ENCODE measurements at places on chromosomes 7 and 10. TPM values are rescaled to one million over a fixed set of nuclear protein-coding genes. Genes with fewer than 3 reads are reported as not detected.

Gene MBL2
- not detected for total RNA-seq

Gene HKDC1
- 0.19 TPM for total RNA-seq

Gene ENKUR
- not detected for total RNA-seq

Gene ELOVL3
- not detected for total RNA-seq

Gene VTI1A
- 61.3 TPM for total RNA-seq

Gene CALHM2
- 40.1 TPM for total RNA-seq

Gene TFR2
- total RNA-seq = 0.38 TPM

Gene OR6B1
- total RNA-seq = not detected

Gene TBX20
- not detected for total RNA-seq

Gene NDUFB8
- total RNA-seq = 194 TPM

Gene SPDYE1
- total RNA-seq = not detected

Gene LRRD1
- total RNA-seq = not detected

Gene ABCC2
- total RNA-seq = 2.2 TPM

Gene LIPF
- not detected for total RNA-seq

Gene SPDYE9
- total RNA-seq = not detected

Gene KIF5B
- 89.3 TPM for total RNA-seq

Gene KLF14
- total RNA-seq = not detected

Gene CALML5
- total RNA-seq = 21.2 TPM

Gene ECHDC3
- total RNA-seq = 9.9 TPM

Gene CH25H
- total RNA-seq = 27.8 TPM

Gene GNAT3
- not detected for total RNA-seq

Gene GFRA1
- 79.9 TPM for total RNA-seq

Gene SOSTDC1
- total RNA-seq = 2.5 TPM

Gene ANKRD61
- not detected for total RNA-seq

Gene LRCH4
- total RNA-seq = 84.0 TPM

Gene INHBA
- total RNA-seq = not detected

Gene IL2RA
- total RNA-seq = 0.70 TPM

Data from esophagus squamous epithelium (tissue), 5 donors.